GM12878 (cell line): ENCODE measurements at places on chromosomes 3 and 15.

DNA sequence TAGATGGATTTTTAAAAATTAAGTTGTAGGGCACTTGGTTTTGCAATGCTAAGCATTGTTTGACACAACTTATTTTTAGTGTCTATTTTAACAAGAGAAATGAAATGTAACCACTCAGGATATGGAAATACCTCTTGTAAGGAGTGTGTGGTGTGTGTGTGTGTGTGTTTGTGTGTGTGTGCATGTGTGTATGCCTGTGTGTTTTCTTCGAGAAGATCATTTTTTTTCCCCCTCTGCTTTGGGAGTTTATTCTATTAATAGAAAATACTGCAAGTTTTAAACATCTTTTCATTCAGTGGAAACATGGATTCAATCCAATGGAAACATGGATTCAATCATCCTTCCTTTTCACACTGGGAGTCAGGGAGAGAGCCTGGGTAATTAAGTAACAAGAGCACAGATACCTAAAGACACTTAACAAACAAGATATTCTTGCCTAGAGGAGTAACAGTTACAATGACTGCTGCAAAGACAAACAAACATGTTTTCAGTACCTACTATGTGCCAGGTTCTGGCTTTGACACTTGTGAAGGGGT is 567.2 kb upstream of the TBL1XR1 start:
- DNase-seq, result no peak

DNA sequence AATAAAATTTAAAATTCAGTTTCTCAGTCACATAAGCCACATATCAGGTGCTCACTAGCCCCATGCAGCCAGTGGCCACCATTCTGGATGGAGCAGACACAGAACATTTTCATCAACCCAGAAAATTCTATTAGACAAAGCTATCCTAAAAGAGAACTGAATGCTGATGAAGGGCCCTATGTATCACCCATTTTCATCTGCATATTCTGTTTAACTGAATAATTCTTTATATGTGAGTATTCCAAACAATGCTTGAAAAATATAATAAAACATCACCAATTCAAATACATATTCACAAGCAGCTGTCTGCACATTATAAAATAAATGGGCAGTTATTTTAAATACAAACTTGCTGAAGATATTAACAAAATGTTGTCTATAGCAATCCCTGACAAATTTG is 14.2 kb upstream of the CFAP44 start:
- no peak for DNase-seq

- peak; percentile 87 for DNase-seq
Observed at GRCh38 chr3:56725175-56725574, 42.1 kb upstream of the TASOR start.

DNA sequence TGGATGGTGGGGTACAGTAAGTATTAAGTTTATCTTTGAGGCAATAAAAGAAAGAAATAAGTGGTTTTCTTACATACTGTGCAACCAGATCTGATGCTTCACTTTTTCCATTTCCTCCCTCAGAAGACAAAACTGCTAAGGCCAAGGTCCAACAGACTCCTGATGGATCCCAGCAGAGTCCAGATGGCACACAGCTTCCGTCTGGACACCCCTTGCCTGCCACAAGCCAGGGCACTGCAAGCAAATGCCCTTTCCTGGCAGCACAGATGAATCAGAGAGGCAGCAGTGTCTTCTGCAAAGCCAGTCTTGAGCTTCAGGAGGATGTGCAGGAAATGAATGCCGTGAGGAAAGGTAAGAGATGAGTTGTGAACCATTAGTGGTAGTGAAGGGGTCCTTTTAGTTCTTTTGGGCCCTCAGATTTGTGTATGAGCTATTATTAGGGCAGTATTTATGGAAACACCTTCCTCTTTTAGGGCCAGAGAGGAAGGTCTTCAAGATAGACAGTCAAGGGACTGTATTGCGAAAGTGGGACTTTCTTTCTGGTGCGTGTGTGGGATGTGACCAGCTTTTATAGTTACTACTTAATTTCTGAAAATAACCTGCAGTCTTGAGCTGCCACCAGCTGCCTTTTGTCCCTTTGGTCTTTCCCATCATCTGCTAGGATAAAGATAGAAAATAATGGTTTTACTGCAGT is 4.6 kb downstream of the ALAS1 start:
- no peak for DNase-seq

DNA sequence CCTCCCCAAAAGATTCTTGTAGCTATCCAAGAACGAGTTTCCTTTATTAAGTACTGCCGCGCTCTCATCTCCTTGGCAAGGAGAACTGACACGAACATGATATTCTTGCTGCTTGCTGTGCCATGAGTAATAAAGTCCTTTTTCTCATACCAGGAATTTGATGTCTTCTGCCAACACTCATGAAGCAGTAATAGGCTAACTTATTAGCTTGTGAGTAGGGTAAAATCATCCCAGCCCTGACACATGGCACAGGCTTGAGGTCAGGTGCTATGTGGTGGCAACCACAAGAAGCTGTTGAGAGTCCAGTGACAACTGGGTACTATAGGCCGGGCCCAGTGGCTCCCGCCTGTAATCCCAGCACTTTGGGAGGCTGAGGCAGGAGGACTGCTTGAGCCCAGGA is 22.7 kb upstream of the UBXN7 start:
- DNase-seq, result no peak

GRCh38 chr3:2861120-2861519 is 249.1 kb downstream of the IL5RA start:
- DNase-seq, result no peak

DNA sequence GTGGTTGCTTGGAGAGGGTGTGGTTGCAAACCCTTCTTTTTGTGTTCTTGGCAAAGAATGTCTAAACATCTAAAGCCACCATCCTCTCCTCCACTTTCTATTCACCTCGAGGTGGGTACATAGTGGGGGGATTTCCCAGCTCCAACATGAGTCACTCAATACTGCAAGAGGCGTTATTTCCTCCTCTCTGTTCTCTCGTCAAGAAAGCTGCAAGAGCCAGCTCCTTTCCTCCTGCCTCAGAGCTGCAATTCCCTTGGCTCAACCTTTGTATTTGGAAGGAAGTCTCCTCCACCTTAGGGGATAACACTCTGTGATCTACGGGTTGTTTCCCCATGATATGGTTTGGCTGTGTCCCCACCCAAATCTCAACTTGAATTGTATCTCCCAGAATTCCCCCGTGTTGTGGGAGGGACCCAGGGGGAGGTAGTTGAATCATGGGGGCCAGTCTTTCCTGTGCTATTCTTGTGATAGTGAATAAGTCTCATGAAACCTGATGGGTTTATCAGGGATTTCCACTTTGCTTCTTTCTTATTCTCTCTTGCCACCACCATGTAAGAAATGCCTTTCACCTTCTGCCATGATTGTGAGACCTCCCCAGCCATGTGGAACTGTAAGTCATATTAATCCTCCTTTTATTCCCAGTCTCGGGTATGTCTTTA is 138.4 kb downstream of the PLCL2 start:
- DNase-seq, result peak; percentile 56

DNA sequence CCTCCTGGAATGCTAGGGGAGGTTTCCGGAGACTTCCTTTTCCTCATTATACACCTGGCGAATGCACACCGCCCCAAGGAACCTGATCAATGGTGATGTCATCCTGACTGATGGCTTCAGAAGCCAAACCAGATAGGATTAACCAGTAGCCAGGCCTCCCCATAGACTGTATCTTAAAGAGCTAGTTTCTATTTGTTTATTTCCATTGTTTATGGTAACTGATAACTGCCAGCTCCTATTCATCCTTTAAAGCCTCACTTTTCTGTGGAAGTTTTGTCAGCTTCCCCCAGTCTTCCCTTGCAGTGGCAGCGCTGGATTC is at the start of gene MKRN2OS:
MKRN2OS (minus strand) TSS at position 27 of the 319 bp plus-strand sequence. CDS start 35 bp downstream, outside the sequence.
- no peak for DNase-seq

DNA sequence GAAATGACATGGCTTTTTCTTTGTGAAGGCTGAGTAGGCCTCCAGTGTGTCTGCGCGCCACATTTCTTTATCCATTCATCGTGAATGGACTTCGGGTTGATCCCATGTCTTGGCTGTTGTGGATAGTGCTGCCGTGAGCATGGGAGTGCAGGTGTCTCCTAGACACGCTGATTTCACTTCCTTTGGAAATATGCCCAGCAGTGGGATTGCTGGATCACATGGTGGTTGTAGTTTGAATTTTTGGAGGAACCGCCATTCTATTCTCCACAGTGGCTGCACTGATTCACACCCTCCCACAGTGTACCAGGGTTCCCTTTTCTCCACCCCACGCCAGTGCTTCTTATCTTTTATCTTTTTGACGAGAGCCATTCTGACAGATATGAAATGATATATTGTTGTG is 171.7 kb downstream of the NSMCE3 start:
- no peak for DNase-seq

DNA sequence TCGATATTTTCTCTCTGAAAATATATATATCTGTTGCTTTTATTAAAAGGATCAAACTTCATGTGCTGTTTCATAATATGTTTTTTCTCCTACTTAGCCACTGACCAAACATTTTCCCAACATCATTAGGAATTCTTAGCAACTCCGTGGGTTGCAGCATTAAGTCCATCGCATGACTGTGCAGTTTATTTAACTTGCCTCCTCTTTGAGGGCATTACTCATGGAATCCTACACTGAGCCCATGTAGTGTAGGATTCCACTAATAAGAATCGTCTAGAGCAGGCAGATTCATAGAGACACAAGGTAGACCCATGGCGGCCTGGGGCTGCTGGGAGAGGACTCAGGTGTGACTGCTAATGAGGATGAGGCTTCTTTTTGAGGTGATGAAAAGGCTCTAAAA is 49.3 kb downstream of the CMTM6 start:
- DNase-seq, result no peak

DNA sequence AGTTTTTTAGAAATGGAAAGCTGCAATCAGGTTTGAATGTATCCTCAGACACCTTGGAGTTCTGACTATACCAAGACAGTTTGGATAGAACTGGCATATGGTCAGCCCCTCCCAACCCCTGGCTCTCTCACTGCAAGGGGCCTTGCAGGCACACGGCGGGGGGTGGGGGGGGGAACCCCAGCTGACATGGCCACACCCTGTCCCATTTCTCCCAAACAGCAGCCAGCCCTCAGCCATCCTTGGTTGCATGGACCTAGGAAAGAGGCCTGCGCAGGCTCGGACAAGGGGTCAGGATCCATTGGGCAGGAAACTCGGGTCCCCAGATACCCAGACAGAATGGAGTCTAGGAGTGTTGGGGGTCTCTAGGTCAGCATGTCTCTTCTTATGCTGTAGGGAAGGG is 14.5 kb downstream of the CAND2 start:
- no peak for DNase-seq

DNA sequence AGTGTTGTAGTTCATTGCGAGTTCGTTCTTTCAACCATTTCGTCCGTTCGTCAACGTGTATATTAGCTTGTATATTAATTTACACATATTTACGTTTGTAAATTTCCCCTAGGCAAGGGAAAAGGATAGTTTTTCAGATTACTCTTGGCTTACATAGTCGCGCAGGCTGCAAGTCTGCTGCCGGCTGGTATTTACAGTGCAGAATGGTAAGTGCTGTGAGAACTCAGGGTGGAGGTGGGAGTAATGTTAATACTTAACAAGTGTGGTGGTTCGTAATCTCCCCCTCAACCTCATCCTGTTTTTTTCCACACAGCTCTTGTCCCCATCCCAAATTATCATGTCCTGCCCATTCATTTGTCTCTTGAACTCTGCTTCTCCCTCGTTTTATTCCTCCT is 766 bp downstream of the FAM98B start:
- DNase-seq, result no peak

DNA sequence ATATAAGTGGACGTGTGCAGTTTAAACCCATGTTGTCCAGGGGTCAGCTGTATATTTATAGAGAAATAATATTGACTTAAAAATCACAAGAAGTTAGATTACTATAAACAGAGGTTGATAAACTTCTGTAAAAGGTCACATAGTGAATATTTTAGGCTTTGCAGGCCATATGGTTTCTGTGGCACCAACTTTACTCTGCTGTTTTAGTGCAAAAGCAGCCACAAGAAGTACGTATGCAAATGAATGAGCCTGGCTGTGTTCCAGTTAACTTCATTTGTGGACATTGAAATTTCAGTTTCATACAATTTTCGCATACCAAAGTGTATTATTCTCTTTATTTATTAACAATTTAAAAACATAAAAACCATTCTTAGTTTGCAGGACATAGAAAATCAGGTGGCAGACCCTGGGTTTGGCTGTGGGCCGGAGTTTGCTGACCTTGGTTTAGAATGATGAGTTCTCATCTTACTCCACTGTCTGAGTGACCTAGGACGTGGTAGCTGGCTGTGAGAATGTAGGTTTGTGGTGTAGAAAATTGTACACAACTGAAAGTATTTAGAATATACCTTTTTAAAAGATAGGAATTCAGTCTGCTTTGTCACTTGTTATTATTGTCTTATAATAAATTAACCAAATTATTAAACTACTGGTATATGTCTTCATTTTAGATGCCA is 16.3 kb downstream of the FAN1 start:
- DNase-seq, result no peak

- DNase-seq, result no peak
Observed at GRCh38 chr3:143783851-143784370, 64.4 kb downstream of the SLC9A9 start.

- DNase-seq, result no peak
Observed at GRCh38 chr3:1969281-1969680, 129.4 kb upstream of the CNTN4 start.

DNA sequence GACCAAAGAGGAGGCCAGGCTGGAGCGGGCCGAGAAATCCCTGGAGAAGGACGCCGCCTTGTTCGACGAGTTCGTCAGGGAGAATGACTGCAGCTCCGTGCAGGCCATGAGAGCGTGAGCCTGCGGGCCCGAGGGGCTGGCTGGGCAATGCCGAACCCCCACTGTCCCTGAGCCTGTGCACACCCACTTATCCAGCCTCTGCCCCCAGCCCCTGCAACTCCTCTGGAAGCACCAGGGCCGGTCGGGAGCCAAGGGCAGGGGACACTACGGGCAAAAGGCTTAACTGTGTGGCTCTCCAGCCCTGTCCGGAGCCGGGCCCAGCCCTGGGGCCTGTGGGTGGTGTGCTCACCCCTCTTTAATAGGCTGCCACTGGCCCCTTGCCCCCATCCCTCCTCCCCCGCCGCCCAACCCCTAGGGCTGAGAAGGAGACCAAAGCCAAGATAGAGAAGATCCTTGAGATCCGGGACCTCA is 24.0 kb downstream of the CFAP100 start:
- no peak for DNase-seq

GRCh38 chr3:44179246-44179645 is 62.4 kb upstream of the TOPAZ1 start:
- DNase-seq, result no peak

DNA sequence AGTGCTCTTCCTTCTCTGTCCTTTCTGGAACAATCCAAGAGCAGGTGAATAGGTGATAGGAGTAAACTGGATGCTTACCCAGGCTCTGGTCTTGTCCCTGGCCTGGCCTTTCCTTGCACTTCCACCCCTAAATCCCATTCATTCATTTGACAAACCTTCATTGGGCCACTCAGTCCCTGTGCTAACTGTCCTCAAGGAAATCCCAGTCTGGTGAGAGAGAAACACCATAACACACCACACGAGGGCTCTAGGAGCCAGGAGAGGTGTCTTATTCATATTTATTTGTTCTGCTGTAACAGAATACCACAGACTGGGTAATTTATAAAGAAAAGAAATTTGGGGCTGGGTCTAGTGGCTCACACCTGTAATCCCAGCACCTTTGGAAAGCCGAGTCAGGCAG is 22.8 kb downstream of the EFCC1 start:
- no peak for DNase-seq

- no peak for DNase-seq
Observed at GRCh38 chr3:42161050-42161935, 70.1 kb downstream of the TRAK1 start.

GRCh38 chr15:70083946-70084345 is 13.8 kb downstream of the TLE3 start:
- DNase-seq, result peak; percentile 49
